ENCODE measurements at places on chromosomes 1 and 21.

- no peak for ATAC-seq
Observed at GRCh38 chr1:243351337-243351736, 95.5 kb downstream of the SDCCAG8 start.

GRCh38 chr21:34722684-34723300 lies 54.0 kb downstream of the CLIC6 start:
- peak; percentile 24 for ATAC-seq

DNA sequence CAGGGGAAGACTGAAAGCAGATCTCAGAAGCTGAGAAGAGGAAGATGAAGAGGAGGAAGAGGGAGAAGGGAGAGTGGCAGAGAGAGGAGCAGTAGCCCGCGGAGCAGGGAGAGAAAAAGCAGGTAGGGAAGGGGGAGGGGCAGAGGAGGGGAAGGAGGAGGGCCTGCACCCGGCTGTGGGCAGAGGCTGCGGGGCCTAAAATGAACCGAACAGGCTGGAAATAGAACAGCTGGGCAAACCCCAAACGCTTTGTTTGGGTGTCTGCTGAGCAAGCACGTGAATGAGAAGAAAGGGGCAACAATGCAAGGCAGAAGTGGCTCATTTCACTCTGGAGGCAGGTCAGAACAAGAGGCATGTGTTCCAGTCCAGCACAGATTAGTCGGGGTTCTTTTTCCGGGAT lies 33.5 kb downstream of the KCNC4 start:
- ATAC-seq, result peak; percentile 65

GRCh38 chr1:234102583-234102982 lies 198.1 kb downstream of the SLC35F3 start:
- ATAC-seq, result no peak

- peak; percentile 30 for ATAC-seq
Observed at GRCh38 chr1:15038232-15039016, 115.1 kb upstream of the TMEM51 start.

GRCh38 chr1:12602659-12603024 lies 15.4 kb downstream of the DHRS3 start:
- no peak for ATAC-seq

DNA sequence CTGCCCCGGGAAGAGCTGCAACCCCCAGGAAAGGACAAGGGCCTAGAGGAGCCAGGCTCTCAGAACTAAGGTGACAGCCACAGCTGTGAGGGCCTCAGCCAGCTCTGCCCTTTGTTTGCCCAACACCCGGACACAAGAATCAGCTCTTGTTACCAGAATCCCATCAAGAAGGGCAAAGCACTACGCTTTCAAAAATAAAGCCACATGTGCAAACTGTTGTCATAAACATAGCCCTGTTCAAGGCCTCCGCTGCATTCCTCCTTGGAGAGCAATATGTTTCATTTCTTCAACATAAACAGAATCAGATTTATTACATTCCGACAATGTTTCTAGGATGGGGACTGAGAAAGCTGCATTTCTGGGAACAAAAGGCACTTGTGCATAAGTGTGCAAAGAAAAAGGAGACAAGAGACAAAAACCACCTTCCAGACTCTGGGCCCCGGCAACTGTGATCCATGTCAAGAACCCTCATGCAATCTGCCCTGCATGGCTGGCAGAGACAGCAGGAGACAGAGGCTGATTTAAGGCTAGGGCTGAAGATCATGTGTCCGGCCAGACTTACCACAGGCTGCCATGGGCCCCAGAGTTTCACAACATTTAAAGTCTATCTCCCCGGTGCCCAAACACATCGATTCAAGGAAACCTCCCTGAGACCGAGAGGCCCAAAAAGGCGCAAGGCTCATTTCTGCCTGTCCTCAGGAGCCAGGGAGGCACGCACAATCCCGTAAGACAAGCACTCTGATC lies 71.0 kb downstream of the SSBP3 start:
- no peak for ATAC-seq

DNA sequence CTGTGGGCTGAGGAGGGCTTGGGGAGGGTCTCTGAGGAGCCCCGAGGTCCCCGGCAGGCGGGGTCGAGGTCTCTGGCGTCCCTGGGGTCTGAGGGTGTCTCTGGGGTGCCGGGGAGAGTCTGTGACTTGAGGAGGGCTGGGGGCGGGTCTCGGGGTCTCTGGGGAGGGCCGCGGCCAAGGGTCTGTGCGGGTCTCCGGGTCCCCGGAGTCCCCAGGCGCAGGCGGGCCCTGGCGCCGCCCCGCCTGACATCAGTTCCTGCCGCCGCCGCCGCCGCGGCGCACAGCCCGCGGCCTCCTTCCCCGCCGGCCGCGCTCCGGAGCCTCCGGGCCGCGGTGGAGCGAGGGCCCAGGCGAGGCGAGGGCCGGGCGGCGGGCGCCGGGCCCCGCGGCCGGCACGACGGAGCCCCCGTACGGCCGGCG lies at the start of gene PLEKHM2:
TSS of gene PLEKHM2 (plus strand) at position 279 of the 420 bp plus-strand sequence. CDS start 239 bp downstream, outside the sequence.
- ATAC-seq, result peak; percentile 13

GRCh38 chr1:8590721-8591351 lies 226.6 kb downstream of the RERE start:
- ATAC-seq, result peak; percentile 26

- no peak for ATAC-seq
Observed at GRCh38 chr1:16126743-16127515, 28.9 kb downstream of the EPHA2 start.

GRCh38 chr1:112356765-112357164 lies 39.2 kb upstream of the CTTNBP2NL start:
- no peak for ATAC-seq

- no peak for ATAC-seq
Observed at GRCh38 chr1:48017716-48018115, 20.5 kb upstream of the TRABD2B start.

DNA sequence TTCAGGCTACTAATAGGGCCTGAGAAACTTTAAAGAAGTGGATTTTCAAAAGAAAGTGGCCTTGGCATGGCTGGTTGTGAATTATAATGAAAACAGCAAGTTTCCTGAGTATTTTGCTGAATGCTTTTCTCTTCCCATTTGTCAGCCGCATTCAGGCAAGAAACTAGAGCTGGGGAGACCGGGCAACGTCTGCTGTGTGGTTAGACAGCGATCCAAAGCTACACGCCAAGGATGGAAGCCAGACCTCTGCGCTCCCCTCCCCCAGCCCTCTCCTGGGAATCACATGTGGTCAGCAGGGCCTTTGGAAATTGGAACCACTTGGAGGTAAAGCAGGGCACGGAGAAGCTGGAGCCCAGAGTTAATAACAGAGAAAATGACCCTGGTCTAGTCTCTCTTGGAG lies 114.1 kb upstream of the CD34 start:
- no peak for ATAC-seq

GRCh38 chr1:202684716-202685115 lies 25.5 kb downstream of the SYT2 start:
- no peak for ATAC-seq

GRCh38 chr21:33441489-33442477 lies 38.0 kb downstream of the TMEM50B start:
- peak; percentile 84 for ATAC-seq
